ENCODE measurements at places on chromosomes 12 and 14.

GRCh38 chr12:62934239-62934798 is 631 bp downstream of the PPM1H start:
- no peak for DNase-seq

DNA sequence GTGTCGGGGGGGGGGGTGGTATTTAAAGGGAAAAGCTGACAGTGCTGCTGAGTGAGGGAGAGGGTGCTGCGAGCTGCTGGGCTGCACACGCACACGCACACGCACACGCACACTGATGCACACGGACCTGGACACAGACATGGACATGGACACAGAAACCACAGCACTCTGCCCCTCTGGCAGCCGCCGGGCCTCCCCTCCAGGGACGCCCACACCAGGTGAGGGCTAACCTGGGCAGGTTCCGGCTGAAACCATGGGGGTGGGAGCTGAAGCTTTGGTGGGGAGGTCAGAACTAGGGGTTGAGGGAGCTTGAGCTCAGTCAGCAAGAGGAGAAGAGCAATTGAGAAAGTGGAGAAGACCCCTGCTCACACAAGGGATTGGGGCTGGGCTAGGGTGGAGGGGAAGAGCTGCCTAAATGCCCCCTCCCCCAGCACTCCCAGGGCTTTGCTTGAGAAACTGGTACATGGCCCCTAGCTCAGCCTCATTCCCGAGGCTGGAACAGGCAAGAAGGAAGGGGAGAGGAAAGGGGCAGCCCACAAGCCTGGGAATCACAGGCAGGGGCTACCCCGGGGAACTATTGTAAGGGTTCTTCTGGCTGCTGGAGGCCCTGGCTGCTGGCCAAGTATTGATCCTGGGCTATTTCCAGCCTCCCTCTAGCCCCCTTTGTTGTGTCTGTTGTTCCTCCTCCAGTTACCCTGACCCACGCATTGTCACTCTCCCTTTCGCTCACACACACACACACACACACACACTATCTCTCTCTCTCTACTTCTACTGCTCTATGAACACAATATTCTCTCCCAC is at the start of gene REM2:
Gene REM2 (plus strand): TSS at position 50 of the 804 bp plus-strand sequence. CDS start 66 bp downstream, at position 116.
- DNase-seq: no peak

- no peak for DNase-seq
Measured at GRCh38 chr12:64532734-64533351, 77.5 kb upstream of the RASSF3 start.

GRCh38 chr12:116354534-116354933 is 77.0 kb upstream of the MED13L start:
- no peak for DNase-seq

Measured in HS-5 (cell line).